ENCODE measurements at places on chromosomes 7 and 10. TPM values are rescaled to one million over a fixed set of nuclear protein-coding genes. Genes with fewer than 3 reads are reported as not detected.

GRCh38 chr10:1198453-1199344 lies 142.5 kb downstream of the WDR37 start:
- H3K27me3 ChIP-seq, result no peaks in the 10 kb centered on the region
- H3K4me3 ChIP-seq, result no peak overlapping the region
- H3K4me1 ChIP-seq, result no peaks in the 10 kb centered on the region
- no peaks in the 10 kb centered on the region for H3K36me3 ChIP-seq
- H3K27ac ChIP-seq, result no peak overlapping the region

- H3K36me3 ChIP-seq, result no peaks in the 10 kb centered on the region
- H3K4me1 ChIP-seq, result no peaks in the 10 kb centered on the region
- no peak overlapping the region for H3K4me3 ChIP-seq
- no peaks in the 10 kb centered on the region for H3K27me3 ChIP-seq
Measured at GRCh38 chr7:2461268-2462026, 14.8 kb downstream of the GRIFIN start.

- H3K4me1 ChIP-seq, result no peaks in the 10 kb centered on the region
- H3K36me3 ChIP-seq, result no peaks in the 10 kb centered on the region
- no peak overlapping the region for H3K27ac ChIP-seq
- H3K4me3 ChIP-seq, result no peak overlapping the region
Measured at GRCh38 chr7:51318886-51319579, 2.4 kb upstream of the COBL start.

DNA sequence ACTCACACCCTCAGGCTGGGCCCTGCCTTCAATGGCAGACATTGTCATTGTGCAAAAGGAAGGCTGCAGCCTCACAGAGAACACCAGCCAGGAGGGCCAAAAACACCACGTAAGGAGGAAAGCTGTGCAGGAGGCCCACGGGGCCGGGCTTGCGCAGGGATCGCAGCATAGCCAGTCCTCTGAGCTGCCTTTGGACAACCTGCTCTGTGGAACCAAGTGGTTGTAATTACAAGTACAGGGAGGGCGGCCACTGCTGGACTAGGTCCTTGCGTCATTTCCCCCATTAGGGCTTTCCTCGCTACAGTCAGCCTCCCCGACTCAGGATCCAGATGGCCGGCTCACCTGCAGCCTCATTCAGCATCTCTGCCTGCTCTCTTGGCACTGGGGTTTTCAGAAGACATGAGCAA lies 66.9 kb downstream of the FAM53B start:
- H3K4me3 ChIP-seq, result no peak overlapping the region
- H3K4me1 ChIP-seq, result no peaks in the 10 kb centered on the region
- H3K27me3 ChIP-seq, result no peaks in the 10 kb centered on the region

GRCh38 chr10:47457528-47457820 lies 26.4 kb downstream of the ANXA8 start:
- DNase-seq, result no peak
- H3K4me1 ChIP-seq, result no peaks in the 10 kb centered on the region
- no peaks in the 10 kb centered on the region for H3K36me3 ChIP-seq
- H3K27ac ChIP-seq, result no peak overlapping the region
- H3K27me3 ChIP-seq, result no peaks in the 10 kb centered on the region

The CLEC5A gene
- polyA plus RNA-seq, result 0.03 TPM

GRCh38 chr7:117567781-117568180 lies 88.0 kb downstream of the CFTR start:
- H3K4me3 ChIP-seq, result no peak overlapping the region
- no peaks in the 10 kb centered on the region for H3K4me1 ChIP-seq
- no peaks in the 10 kb centered on the region for H3K36me3 ChIP-seq
- DNase-seq, result no peak
- no peaks in the 10 kb centered on the region for H3K27me3 ChIP-seq

DNA sequence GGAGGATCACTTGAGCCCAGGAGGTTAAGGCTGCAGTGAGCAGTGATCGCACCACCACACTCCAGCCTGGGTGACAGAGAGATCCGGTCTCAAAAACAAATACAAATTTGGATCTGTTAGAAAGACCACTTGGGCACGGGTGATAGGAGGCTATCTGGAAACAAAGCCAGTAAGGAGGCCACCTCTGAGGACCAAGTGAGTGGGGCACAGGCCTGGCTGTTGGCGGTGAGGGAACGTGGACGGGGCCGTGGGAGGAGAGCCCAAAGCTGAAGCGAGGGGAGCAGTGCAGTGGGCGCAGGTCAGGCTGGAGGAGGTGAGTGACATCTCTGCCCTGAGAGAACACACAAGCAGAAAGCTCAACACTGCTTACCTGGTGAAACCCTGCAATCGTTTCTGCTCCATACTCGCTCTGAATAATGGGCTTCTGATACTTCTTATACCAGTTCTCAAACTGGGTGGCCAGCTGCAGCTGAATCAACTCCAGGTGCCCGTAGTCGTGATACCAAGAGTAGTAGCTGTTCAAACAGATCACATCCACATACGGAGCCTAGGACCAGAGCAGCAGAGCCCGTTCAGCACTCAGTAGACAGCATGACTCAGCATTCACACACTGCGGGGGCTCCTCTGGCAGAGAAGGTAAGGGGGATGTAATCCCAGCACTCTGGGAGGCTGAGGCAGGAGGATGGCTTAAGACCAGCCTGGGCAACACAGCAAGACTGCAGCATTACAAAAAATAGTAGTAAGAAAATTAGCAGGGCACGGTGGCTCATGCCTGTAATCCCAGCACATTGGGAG lies 14.5 kb downstream of the GUSB start:
- H3K36me3 ChIP-seq, result peaks cover 72% of the 10 kb centered on the region
- no peak overlapping the region for H3K4me3 ChIP-seq
- H3K27me3 ChIP-seq, result no peaks in the 10 kb centered on the region

The EPO gene
- polyA plus RNA-seq, result not detected

- no peak overlapping the region for H3K27ac ChIP-seq
- no peak overlapping the region for H3K4me3 ChIP-seq
- no peaks in the 10 kb centered on the region for H3K36me3 ChIP-seq
Measured at GRCh38 chr10:8628351-8628750, 573.9 kb downstream of the GATA3 start.

The RET gene
- polyA plus RNA-seq, result not detected

DNA sequence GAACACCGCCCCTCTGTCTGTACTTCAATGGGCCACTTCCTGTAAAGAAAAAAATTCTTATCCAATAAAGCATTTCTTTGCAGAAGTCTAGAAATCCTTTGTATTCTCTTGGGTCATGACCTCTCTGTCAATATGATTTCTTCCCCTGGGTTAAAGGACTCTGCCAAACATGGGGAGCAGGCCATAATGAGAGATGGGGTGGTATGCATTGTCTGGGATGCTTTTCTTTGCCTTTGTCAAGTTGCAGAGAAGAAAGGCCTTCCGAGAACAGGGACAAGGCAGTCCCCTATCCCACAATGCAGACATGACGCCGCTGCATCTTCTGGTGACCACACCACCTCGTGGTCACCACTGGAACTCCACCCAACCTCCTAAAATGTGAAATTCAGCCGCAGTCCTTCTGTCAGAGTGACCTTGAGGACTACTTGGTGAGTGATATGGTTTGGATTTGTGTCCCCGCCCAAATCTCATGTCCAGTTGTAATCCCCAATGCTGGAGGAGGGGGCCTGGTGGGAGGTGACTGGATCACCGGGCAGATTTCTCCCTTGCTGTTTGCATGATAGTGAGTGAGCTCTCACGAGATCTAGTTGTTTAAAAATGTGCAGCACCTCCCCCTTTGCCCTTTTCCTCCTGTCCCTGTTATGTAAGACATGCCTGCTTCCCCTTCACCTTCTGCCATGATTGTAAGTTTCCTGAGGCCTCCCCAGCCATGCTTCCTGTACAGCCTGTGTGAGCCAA lies 15.2 kb upstream of the FRMPD2 start:
- H3K27ac ChIP-seq, result no peak overlapping the region
- H3K27me3 ChIP-seq, result no peaks in the 10 kb centered on the region
- no peak overlapping the region for H3K4me3 ChIP-seq

The C10orf67 gene
- polyA plus RNA-seq, result not detected

DNA sequence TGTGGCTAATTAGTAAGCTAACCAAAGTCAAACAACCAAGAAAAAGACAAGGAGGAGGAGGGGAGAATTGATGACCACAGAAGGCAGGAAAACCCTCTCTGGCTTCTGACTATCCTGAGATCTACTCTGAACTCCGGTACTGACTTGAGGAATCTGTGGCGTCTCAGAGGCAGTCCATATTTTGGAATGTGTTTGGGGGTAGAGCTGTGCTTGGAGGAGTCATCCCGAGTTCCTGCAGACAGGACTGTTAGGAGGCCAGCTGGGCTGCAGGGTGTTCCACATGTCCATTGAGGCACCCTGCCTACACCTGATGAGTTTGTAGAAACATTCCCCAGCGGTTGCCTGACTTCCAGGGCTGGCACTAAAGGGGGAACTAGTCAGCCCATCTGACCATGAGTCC lies 91.6 kb downstream of the PLCE1 start:
- no peak for DNase-seq
- no peaks in the 10 kb centered on the region for H3K27me3 ChIP-seq
- H3K4me3 ChIP-seq, result no peak overlapping the region
- H3K4me1 ChIP-seq, result peaks cover 26% of the 10 kb centered on the region

The ASAH2B gene
- polyA plus RNA-seq, result 3.2 TPM

GRCh38 chr7:134469622-134470021 lies 10.7 kb upstream of the AKR1B1 start:
- no peak for DNase-seq
- no peak overlapping the region for H3K27ac ChIP-seq
- no peaks in the 10 kb centered on the region for H3K27me3 ChIP-seq
- H3K4me3 ChIP-seq, result no peak overlapping the region
- H3K4me1 ChIP-seq, result no peaks in the 10 kb centered on the region
- H3K36me3 ChIP-seq, result no peaks in the 10 kb centered on the region

DNA sequence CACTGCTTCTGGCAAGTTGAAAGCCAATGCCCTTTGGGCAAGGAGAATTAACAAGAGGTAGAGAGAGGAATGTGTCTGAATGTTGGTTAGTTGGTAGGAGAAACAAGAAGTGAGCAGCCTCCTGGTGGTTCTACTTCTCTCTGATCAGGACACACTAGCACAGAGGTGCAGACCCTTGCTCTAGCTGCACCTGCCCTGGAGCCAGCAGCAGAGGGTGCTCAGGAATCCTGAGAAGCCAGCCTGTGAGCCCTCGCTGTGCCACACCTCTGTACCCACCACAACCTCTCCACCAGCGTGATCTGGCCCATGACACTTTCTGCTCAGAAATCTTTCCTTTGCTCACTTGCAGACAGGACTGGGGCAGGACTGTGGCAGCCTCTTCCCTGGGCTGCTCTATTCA lies 364.7 kb downstream of the RPS24 start:
- no peaks in the 10 kb centered on the region for H3K27me3 ChIP-seq
- no peak for DNase-seq
- H3K36me3 ChIP-seq, result no peaks in the 10 kb centered on the region
- peaks cover 8% of the 10 kb centered on the region for H3K4me1 ChIP-seq
- H3K4me3 ChIP-seq, result no peak overlapping the region

The WNT2 gene
- 0.04 TPM for polyA plus RNA-seq

The LIPN gene
- not detected for polyA plus RNA-seq

The WAPL gene
- 15.0 TPM for polyA plus RNA-seq

- H3K36me3 ChIP-seq, result no peaks in the 10 kb centered on the region
- peak overlapping the region; percentile 80 for H3K27ac ChIP-seq
- H3K4me3 ChIP-seq, result no peak overlapping the region
- H3K4me1 ChIP-seq, result peaks cover 33% of the 10 kb centered on the region
- DNase-seq, result no peak
Measured at GRCh38 chr10:50326757-50327701, 75.7 kb upstream of the ASAH2 start.

DNA sequence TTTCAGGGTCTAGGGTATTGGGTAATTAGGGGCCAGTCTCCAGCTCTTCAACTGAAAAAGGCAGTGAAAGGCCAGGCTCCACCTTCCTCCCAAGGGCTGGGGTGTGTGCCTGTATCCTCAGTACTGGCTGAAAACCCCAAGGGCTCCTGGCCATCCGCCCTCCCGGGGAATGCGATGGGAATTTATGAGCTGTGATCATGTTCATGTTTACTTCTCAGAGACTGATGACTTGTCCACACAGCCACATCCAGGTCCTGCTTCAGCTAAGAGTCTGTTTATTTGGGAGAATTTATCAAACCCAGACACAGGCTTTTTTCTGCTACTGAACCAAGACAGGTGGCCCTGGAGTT lies 91.7 kb downstream of the CCDC3 start:
- DNase-seq, result peak; percentile 83
- no peak overlapping the region for H3K27ac ChIP-seq
- H3K4me3 ChIP-seq, result no peak overlapping the region
- no peaks in the 10 kb centered on the region for H3K36me3 ChIP-seq

GRCh38 chr10:77191324-77192049 lies 446.1 kb downstream of the KCNMA1 start:
- no peak overlapping the region for H3K4me3 ChIP-seq
- H3K4me1 ChIP-seq, result no peaks in the 10 kb centered on the region
- no peaks in the 10 kb centered on the region for H3K36me3 ChIP-seq
- peak overlapping the region; percentile 93 for H3K27ac ChIP-seq
- no peak for DNase-seq

- H3K27ac ChIP-seq, result no peak overlapping the region
- H3K36me3 ChIP-seq, result no peaks in the 10 kb centered on the region
- DNase-seq, result no peak
Measured at GRCh38 chr7:131970602-131971001, 414.2 kb upstream of the PODXL start.

DNA sequence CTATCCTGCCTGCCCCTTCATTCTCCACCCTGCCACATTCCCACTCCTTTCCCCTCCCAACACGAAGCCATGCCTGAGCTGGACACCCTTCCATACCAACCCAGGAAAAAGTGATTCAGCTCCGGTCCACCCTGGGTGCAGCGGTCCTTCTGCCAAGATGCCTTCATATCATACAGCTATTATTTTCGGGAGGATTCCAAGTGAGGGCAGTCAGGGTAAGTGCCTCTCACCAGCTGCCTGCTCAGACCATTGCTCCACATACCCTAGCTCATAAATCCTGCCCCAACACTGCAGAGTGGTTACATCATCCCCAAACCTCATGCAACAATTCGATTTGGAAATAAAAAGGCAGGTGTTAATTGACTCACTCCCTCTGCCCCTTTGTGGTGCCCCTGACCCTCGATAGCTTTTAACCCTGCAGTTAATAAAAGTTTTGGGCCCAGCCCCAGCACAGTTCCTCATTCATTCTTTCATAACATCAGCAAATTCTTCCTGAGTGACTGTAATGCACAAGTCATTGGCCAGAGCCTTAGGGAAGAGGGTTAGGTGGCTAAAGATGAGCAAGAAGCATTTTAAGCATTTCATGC lies 42.6 kb downstream of the ZNF503 start:
- no peak overlapping the region for H3K27ac ChIP-seq
- H3K4me1 ChIP-seq, result peaks cover 13% of the 10 kb centered on the region
- no peak overlapping the region for H3K4me3 ChIP-seq

DNA sequence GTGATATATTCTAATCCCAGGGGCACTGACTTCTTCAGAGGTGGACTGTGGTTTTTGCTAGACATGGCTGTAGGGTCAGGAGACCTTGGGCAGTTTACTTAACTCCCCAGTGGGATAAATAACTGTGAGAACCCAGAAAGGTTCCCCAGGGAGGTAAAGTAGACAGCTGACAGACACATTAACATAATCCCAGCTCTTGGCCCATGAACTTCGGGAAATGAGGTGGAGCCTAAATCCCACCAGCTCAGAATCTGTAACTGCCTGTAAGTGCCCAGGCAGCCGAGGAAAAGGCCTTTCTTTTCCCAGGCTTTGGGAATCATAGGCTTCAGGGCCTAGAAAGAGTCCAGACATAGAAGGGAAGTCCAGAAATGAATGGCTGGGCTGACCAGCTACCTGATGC lies 106.0 kb downstream of the LRRC18 start:
- no peaks in the 10 kb centered on the region for H3K4me1 ChIP-seq
- no peaks in the 10 kb centered on the region for H3K36me3 ChIP-seq
- H3K4me3 ChIP-seq, result no peak overlapping the region
- no peak for DNase-seq
- no peak overlapping the region for H3K27ac ChIP-seq

- no peak for DNase-seq
- no peak overlapping the region for H3K4me3 ChIP-seq
- H3K27ac ChIP-seq, result no peak overlapping the region
- no peaks in the 10 kb centered on the region for H3K4me1 ChIP-seq
Measured at GRCh38 chr10:130606001-130606405, 469.8 kb downstream of the GLRX3 start.

The ASZ1 gene
- not detected for polyA plus RNA-seq

All from sigmoid colon (tissue), 7 donors.